ENCODE measurements at places on chromosomes 2 and 18. TPM values are rescaled to one million over a fixed set of nuclear protein-coding genes. Genes with fewer than 3 reads are reported as not detected.

CRACDL gene
- total RNA-seq: 14.8 TPM

DNA sequence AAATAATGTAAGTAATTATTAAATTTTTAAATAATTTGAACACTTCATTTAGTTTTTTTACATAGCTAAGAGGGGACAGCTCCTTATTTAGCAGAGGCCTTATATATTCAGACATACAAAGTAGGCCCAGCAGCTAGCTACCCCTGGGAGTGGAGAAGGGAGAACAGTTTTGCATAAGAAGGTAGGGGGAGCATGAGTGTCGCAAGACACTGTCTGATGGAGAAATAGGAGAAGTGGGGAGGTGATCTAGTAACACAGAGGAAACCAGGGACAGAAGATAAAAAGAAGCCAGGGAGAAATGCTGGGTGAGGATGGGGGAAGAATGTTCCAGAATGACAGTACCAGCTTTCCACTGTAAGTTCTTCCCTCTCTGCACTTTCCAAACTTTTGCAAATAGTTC is 16.0 kb upstream of the RGPD4 start:
- H3K36me3 ChIP-seq: no peaks in the 10 kb centered on the region
- no peak overlapping the region for H3K27ac ChIP-seq
- H3K4me1 ChIP-seq: peaks cover 4% of the 10 kb centered on the region
- no peak for DNase-seq
- H3K4me3 ChIP-seq: no peak overlapping the region

- no peaks in the 10 kb centered on the region for H3K27me3 ChIP-seq
- H3K4me1 ChIP-seq: peaks cover 2% of the 10 kb centered on the region
- H3K4me3 ChIP-seq: no peak overlapping the region
- H3K27ac ChIP-seq: no peak overlapping the region
Observed at GRCh38 chr2:242063850-242064249, 194.3 kb downstream of the RTP5 start.

GPR45 gene
- total RNA-seq: not detected

GRCh38 chr18:1542230-1542774 is 637.6 kb downstream of the ADCYAP1 start:
- no peak overlapping the region for H3K27ac ChIP-seq
- DNase-seq: no peak
- no peaks in the 10 kb centered on the region for H3K36me3 ChIP-seq
- H3K27me3 ChIP-seq: no peaks in the 10 kb centered on the region

DNA sequence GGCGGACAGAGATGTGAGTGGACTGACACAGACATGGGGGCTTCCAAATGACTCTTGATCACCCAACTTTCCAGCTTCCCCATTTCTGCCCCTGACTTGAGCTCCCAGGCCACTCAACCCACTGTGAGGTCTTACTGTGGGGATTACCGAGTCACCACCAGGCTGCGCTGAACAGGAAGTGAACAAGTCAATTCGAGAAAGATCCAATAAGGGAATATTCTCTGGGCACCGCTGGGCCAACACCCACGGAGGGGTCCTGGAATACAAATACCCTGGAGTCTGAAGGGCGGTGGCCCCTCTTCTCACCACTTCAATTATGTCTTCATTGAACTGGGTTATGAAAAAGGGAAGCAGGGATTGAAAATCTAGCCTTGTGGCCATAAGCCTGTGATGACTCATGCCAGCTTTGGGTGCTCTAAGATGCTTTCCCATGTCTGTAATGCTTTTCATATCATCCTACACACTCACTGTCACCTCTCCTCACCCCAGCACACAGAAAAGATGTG is 37.7 kb downstream of the BCL11A start:
- no peaks in the 10 kb centered on the region for H3K36me3 ChIP-seq
- H3K27me3 ChIP-seq: no peaks in the 10 kb centered on the region
- H3K4me1 ChIP-seq: peaks cover 27% of the 10 kb centered on the region
- no peak overlapping the region for H3K27ac ChIP-seq

- no peaks in the 10 kb centered on the region for H3K27me3 ChIP-seq
- no peaks in the 10 kb centered on the region for H3K36me3 ChIP-seq
- H3K27ac ChIP-seq: no peak overlapping the region
- no peak for DNase-seq
Observed at GRCh38 chr18:55252901-55253300, 293.6 kb upstream of the CCDC68 start.

DNA sequence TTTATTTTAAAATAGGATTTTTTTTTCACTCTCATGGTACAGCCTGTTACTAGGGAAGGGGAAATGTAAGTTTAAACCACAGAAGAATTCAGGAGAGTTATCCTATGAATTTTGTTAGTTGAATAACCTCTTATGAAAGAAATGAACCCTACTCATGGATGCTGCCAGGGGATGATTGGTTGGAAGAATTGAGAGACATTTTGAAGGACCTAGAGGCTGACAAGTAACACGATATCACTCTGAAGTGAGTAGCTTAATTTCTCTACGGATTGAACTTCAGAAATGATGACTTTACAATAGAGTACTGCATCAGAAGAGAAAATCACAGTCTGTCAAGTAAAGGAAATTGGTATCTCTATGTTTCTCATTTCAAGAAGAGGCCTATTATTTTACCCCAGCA is 1346.2 kb downstream of the SUCLG1 start:
- no peaks in the 10 kb centered on the region for H3K4me1 ChIP-seq
- H3K27me3 ChIP-seq: no peaks in the 10 kb centered on the region
- no peak overlapping the region for H3K4me3 ChIP-seq
- DNase-seq: no peak
- H3K36me3 ChIP-seq: no peaks in the 10 kb centered on the region

DNA sequence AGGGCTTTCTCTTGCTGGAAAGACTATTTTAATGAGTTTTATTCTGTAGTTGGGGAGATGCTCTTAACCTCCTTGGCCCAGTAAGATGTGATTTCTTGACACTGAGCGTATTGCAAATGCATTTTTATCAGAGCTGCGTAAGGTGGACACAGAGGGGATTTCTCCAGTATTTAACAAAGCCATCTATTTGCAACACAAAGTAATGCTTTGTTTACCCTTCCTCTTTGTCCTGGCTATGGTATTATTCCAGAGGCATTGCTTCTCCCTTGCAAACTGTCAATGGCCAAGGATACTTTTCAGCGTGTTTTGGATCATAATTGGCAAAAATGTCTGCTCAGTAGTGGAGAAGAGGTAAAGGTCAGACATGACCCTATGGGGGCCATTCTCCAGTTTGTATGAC is 90.8 kb upstream of the PIK3C3 start:
- no peak for DNase-seq
- no peaks in the 10 kb centered on the region for H3K36me3 ChIP-seq
- no peak overlapping the region for H3K4me3 ChIP-seq
- no peak overlapping the region for H3K27ac ChIP-seq
- H3K4me1 ChIP-seq: no peaks in the 10 kb centered on the region
- H3K27me3 ChIP-seq: no peaks in the 10 kb centered on the region

ACMSD gene
- total RNA-seq: not detected

DNA sequence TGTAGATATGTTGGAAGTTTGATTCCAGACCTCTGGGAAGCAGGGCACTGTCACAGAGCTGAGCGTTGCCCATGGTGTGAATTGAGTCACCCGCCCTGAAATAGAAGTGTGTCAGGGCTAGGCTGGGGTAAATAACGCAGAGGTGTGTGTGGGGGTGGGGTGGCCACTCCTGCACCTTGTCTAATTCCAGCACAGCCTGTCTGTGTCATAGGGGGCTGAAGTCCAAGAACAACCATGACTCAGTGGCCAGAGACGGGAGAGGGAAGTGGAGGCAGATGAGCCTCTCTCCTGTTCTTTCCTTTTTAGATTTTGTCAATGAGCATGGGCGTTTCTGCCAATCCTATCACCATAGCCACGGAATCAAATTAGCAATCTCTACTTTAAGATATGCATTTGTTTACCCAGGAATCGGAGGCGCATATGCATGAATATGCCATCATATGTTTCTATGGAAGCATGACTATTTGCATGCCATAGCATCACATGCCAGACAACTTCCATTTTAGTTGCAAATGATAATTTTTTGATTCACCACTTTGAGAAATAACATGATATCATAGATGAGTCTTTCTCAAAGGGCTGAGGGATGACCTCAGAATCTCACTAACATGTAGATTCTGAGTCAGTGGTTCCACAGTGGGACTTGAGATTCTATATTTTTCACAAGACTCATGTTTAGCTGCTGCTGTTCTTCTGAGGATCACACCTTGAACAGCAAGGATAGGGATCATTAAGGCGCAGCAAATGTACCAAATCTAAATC is 852.9 kb downstream of the DCDC2C start:
- no peak overlapping the region for H3K27ac ChIP-seq
- no peaks in the 10 kb centered on the region for H3K36me3 ChIP-seq
- H3K27me3 ChIP-seq: no peaks in the 10 kb centered on the region
- H3K4me1 ChIP-seq: no peaks in the 10 kb centered on the region
- DNase-seq: no peak

DNA sequence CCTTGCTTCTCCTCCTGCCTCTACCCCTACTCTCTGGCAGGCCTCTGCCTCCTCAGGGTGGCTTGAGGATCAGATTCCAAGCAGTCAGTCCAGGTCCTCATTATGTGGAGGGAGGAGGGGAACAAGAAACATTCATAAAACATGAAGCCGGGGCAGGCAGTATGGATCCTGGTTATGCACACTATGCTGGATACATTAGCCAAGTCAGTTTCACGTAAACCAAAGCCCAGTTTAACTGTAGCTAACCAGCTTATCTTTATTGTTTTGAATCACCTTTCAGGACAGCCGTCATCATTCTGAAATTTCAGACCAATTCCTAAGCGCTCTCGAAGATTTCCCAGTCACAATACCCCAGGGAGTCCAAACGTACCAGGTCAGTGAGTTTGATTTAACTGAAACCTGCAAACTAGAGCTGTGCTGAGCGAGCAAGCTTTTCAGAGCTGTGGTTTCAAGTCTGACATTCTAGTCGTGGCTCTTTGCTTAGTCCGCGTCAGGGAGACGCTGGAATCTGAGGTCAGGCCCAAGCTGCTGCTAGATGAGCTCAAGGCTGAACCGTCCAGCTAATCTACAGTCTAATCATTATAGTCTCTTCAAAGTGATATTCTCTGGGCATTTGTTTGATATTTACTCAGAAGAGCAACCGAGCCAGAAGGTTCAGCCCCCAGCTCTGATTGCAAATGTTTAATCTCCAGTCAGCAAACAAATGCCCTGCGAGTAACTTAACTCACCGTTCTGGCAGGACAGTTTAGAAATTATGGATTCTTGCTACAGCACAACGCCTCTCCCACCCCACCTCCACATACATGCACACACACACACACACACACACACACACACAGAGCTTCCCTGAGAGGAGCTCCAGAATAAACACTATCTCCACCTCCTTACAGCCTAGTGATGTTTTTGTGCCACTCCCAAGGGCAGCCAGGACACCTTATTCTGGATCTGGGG is 63.8 kb upstream of the BZW1 start:
- H3K27me3 ChIP-seq: no peaks in the 10 kb centered on the region
- no peak overlapping the region for H3K27ac ChIP-seq
- no peaks in the 10 kb centered on the region for H3K36me3 ChIP-seq

- no peaks in the 10 kb centered on the region for H3K27me3 ChIP-seq
- H3K27ac ChIP-seq: no peak overlapping the region
- no peaks in the 10 kb centered on the region for H3K4me1 ChIP-seq
- no peak overlapping the region for H3K4me3 ChIP-seq
- H3K36me3 ChIP-seq: no peaks in the 10 kb centered on the region
Observed at GRCh38 chr2:128554151-128554769, 235.6 kb upstream of the HS6ST1 start.

DNA sequence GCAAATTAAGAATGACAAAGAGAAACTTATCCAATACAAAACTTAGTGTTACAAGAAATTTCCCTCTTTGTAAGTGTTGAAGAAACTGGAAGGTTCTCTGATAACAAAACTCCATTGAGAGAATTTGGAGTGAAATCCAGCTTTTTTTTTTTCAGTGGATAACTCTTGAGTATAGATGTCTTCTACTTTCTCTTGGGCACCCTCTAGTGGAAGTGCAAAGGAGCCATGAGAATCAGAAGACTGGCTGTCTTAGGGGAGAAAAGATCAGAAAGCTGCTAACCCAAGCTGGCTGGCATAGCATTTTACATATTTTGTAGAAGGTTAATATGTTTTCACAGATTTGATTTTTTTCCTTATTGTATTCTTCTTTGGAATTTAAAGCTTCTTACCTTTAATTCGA is 138.8 kb upstream of the SATB2 start:
- no peaks in the 10 kb centered on the region for H3K4me1 ChIP-seq
- no peak for DNase-seq
- H3K4me3 ChIP-seq: no peak overlapping the region
- no peaks in the 10 kb centered on the region for H3K27me3 ChIP-seq
- H3K27ac ChIP-seq: no peak overlapping the region
- no peaks in the 10 kb centered on the region for H3K36me3 ChIP-seq

MARCHF7 gene
- 36.6 TPM for total RNA-seq

DNA sequence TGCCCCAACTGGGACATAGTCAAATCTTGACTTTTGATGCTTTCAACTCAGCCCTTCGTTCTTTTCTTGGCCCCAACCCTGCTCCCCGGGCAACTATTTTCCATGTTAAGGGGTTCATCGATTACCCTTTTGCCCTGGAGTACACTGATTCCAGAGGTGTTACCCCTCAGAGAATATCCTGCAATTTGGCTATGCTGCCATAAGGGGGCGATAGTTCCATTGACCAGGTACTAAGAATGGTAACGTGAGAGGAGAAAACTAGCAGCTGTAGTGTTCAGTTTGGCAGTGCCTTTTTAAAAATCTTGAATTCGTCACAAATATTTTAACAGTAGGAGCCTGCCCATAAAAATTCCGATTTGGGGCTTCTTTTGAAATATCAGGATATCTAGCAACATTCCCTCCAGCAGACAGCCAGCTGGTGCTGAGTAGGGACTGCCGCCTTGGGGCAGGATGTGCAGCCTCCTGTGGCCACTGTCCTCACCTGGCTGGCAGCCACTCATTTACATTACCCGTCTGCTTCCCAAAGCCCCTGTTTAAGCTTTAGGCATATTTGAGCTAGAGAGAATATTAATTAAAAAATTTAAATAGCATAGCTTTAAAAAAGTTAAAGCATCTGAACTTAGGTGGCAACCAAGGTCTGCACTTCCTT is 146.3 kb upstream of the SKOR2 start:
- DNase-seq: peak; percentile 31
- no peaks in the 10 kb centered on the region for H3K36me3 ChIP-seq
- no peak overlapping the region for H3K4me3 ChIP-seq

DNA sequence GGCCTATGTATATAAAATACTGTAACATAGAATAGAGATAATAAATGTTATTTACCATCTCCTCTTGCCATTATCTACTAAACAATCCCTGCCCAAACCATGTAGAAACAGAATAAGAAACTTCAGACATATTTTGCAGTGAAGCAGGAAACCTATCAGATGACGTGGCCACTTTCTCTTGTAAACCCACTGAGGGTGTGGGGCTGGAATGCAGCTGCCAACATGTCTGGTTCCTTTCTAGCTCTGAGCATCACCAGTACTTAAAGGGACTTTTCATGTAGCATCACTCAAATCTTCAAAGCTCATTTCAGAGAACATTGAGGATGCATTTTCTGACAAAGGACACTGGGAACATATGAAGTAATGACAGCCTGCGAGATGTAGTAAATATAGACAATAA is 251.8 kb downstream of the LPIN1 start:
- no peak overlapping the region for H3K4me3 ChIP-seq
- no peaks in the 10 kb centered on the region for H3K4me1 ChIP-seq
- H3K27ac ChIP-seq: no peak overlapping the region
- no peak for DNase-seq
- H3K36me3 ChIP-seq: no peaks in the 10 kb centered on the region
